ENCODE measurements at places on chromosomes 6 and 20. TPM values are rescaled to one million over a fixed set of nuclear protein-coding genes. Genes with fewer than 3 reads are reported as not detected.

DNA sequence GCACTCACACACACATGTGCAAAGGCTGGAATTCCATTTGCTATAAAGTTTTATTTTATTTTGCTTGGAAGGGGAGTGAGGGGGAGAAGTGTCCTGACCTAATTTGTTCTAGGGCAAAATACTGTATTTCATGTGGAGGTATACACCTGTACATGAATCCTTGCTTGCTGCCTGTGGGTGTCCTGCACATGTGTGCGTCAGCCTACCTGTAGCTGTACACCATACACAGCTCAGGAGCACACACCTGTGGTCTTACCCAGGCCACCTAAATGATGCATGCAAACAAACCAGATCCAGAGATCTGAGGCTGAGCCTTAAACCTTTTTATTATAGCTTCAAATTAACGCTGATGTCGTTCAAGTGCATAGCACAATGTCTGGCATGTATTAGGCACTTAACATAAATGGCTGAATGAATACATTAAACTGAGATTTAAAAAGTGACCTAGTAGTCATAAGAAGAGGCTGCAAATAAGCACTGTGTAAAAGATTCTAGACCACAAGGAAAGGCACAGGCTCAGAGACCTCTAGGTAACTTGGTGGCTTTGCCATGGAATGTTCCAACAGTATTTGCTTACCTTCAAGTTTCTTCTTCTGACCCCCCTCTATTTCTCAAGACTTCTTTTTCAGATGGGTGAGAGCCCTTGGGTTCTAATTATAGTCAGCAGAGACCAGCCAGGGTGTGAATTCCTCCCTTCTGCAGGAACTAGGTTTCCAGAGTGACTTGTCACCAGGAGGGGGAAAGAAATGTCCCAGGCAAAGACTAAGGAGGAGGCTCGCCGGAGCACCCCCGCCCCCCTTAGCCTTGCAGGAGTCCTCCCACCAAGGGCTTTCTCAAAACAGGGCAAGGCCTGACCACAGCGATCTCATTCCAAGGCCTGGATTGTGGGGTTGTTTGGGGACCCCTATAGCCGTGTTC lies 13.4 kb downstream of the FOXC1 start:
- DNase-seq = no peak

DNA sequence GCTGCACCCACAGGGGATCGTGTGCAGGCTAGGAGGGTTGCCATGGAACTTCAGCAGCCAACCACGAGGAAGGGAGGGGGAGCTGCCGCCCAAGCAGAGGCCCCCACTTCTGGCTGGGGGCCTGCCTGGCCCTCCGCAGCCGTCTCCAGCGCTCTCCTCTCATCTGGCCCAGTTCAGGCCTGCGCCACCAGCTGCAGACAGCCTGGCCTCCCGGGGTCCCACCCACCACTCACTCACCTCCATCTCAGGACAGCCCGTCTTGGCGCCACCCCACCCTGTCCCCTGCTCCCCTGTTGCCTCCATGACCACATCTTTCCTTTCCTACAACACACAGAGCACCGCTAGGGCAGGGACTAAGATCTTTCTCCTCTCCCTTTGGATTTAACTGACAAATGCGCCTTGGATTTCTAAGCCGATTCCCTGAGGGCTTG lies 98.7 kb downstream of the ANKRD60 start:
- DNase-seq = no peak

DNA sequence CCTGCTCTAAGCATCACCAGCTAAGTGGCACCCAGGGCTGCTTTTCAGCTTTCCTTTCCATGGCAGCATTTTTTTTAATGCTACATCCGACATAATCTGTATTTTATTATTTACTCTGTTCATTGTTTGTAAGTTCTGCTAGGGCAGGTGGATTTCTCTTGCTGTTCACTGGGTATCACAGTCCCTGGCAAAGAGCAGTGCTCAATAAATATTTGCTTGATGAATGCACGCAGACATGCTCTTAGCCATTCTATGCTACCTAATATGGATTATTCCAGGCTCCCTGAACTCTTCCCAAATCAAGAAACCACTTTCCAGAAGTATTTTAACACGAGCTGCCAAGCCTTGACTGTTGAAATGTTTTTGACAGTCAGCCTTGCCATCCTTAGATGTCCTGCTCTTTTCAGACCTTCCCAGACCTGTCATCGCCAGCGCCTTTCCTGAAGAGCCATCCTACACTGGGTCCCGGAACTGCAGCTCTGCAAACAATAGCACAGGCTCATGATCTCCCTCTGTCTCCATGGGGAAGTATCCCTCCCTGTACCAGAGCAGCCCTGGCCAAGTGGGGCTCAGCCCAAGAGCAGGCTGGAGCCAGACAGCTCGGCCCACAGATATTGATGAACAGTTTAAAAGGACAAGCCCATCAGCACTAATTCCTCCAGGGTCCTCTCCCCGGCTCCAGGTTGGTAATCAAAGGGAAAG lies 136.5 kb upstream of the CDH4 start:
- DNase-seq = no peak

DNA sequence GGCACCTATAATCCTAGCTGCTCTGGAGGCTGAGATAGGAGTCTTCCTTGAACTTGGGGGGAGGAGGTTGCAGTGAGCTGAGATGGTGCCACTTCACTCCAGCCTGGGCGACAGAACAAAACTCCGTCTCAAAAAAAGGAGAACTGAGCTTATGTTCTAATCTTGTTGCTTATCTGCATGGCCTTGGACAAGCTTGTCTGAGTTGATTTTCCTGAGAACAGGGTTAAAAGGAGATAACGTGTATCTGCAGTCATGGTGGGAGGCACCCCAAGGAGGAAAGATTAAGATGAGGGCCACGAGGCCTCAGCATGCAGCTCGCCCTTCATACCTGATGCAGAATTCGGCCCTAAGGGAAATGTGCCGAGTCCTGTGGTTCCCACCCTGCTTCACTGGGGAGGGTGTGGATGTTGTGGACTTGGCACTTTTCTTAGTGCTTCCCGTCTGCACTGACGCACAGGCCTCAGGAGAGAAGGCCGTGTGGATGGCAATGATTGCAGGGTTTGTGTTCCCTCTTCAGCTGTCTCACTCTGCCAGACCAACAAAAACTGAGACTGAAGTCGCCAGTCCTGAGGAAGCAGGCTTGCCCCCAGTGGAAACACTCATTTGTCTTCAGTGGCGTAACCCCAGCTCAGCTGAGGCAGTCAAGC lies 56.3 kb downstream of the EZR start:
- DNase-seq = no peak

The IPCEF1 gene
- total RNA-seq = 0.34 TPM

DNA sequence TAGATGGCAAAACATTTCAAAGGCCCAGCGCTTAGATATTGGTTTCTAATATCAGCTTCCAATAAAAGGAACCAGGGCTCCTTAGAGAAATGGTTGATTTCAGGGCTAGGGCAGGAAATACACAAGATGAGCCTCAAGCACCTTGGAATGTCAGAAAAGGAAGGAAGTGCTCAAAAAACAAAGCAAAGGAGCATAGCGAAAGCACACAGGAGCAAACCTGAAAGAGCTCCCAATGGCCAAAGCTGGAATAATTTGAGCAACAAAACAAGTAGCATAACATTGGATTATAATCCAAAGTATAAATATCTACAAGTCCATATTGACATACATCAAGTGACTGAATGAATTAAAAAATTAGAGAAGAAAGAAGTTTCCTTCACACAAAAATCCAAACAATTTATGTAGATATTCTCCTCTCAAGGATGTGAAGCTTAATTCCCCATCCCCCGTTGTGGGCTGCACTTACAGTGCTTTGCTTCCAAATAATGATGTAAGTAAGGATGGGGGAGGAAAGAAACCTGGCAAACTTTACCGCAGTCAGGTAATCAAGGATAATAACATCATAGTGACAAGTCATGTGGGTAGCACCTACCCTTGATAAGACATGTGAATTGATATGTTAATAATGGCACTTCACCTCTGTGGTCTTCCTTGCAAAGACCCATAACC lies 132.9 kb upstream of the DST start:
- DNase-seq = no peak

DNA sequence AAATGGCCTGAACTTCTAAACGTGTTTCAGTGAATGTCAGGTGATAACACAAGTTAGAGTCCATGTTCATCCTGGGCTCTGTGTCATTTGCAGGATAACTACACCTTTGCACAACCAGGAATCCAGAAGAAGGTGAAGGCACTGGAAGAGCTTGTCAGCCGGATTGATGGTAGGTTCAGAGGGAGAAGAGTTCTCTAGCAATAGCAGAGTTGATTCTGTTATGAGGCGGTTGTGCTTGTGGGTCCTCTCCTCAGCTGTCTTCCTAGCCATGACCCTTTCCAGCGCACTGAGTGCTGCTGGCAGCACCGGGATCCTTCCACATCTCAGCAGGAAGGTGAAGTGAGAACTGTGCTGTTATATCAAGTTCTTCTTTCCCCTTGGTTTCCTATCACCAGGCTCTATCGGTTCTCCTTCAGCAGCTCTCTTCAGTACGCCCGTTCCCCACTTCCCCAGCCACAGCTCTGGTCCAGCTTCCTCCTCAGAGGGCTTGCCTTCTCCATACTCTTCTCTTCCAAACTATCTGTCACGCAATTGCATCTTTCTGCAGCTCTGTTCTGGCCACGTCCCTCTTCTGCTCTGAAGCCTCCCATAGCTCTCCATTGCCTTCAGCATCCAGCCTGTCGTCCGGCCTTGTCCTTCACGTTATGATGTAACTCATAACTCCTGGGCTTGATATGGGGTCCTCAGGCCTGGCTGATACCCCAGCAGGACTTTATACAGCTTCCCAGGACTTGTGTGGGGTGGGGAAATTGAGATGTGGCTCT lies 39.9 kb upstream of the RNF8 start:
- no peak for DNase-seq

The PLA2G7 gene
- 1.1 TPM for total RNA-seq

The COL9A3 gene
- 10.4 TPM for total RNA-seq

DNA sequence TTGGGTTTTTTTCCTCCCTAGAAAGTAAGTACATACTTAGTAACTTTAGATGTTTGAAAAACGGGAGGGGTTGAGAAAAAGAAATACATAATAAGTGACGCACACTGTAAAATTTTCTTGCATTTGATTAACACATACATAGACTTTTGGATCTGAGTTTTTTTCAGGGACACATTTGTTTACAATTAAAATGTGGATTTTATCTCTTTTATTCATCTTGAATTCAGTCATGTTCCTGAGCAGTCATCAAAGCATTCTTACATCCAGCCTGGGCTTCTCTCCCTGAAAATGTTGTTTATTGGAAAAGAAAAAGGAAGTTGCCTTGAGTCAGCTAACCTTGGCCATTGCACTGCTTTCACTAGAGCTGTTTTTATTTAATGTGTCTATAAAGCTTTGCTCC lies 8.7 kb upstream of the RPP40 start:
- DNase-seq = no peak

The RFX6 gene
- total RNA-seq = not detected

DNA sequence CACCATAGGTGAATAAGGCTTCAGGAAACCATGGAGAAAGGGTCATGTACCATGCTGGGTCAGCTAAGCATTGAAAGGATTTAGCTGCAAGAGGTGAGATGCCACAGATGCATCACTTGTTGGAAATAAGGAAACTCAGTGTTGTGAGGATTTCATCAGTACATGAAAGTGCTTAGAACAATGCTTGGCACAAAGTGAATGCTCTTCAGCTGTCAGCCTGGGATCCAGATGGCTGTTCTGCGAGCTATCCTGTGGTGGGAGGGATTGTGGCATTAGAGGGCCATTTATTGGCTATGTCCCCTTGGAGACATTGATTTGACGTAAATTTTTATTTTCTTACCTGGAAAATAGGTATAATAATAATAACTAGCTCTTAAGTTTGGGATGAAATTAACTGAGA lies 53.0 kb downstream of the ELOVL2 start:
- no peak for DNase-seq

GRCh38 chr20:46171909-46172308 lies 53.8 kb downstream of the CD40 start:
- DNase-seq = no peak

DNA sequence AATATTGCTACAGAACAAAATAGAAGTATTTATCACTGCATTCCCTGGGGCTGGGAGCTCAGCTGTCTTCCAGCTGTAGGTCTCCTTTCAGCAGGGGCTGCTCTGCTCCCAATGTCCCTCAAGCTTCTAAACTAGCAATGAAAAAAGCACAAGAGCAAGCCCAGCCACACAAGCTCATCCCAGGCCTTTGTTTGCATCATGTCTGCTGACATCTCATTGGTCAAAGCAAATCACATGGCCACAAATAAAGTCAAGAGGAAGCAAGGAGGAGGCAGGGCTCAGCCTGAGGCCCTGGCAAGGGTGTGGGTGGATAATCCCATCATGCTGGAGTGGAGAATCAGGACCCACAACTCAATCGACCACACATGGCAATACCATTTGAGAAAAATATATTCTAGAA lies 2.2 kb upstream of the BFSP1 start:
- DNase-seq = no peak

The ZSCAN23 gene
- total RNA-seq = 3.1 TPM

The DEF6 gene
- total RNA-seq = 3.2 TPM

The NAPB gene
- total RNA-seq = 3.0 TPM

DNA sequence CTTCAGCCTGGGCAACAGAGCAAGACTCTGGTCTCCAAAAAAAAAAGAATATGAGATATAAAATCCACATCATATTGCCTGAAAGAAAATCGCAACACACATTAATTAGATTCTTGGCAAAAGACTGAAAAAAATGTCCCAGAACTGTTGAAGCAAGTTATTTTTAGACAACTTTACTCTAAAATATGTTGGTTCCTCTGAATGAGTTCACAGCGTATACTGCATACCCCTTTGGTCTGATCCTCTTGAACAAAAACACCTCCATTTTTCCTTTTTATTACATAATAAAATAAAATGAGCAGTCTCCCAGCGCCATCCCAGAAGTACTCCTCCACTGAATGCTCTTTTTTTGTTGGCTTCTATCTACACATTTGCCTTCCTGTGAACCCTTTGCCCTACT lies 126.0 kb upstream of the TMEM170B start:
- no peak for DNase-seq

The ANKRD6 gene
- total RNA-seq = 15.4 TPM

DNA sequence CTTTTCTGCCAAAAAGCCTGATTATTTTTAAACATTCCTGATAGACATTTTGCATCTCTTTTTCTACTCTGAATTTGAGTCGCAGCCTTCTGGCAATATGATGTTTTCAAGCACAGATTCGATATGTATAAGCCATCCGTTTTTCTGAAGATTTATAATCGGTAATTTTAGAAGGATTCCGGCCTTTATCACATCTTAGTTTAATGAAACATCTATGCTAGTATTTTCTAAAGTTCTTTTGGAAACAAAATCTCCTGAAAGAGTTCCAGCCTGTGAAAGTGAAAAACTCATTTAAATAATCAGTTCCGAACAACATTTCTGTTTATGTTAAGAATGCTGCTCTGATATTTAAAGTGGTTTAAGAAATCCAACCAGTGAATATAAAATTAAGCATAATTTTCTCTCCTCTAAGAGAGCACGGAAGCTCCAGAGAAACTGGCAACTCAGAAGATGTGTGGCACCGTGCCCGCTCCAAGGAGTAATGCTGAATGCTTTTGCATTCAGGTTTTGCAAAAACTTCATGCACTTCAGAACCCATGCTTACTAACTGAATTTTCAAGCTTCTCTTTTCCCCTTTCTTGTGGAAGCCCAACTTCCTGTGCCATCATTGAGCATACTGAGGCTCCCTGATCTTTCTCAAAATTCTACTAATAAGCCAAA lies 20.7 kb downstream of the NDUFAF4 start:
- DNase-seq = no peak

The C6orf132 gene
- total RNA-seq = 18.9 TPM

The SOX4 gene
- total RNA-seq = 143 TPM

DNA sequence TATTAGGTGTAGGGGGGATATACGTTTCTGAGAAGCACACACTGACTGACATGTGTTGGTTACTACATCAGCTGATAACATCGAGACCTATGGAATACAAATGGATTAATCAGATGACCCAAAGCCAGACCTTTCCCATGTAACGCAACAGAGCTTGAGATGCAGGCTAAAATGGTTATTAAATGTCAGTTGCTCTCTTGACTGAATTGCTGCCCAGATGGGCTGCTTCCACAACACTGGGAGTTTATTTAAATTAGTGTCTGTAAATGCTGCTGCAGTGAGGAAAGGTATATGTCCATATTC lies 298.8 kb downstream of the PHACTR1 start:
- DNase-seq = no peak
